ENCODE measurements at places on chromosomes 6 and 20. TPM values are rescaled to one million over a fixed set of nuclear protein-coding genes. Genes with fewer than 3 reads are reported as not detected.

Gene CARMIL1
- total RNA-seq = 0.58 TPM

Gene KHDC1
- total RNA-seq = 3.2 TPM

Gene NFKBIE
- total RNA-seq = 29.1 TPM

Gene TAGAP
- not detected for total RNA-seq

Gene MAK
- not detected for total RNA-seq

Gene C6orf163
- total RNA-seq = 0.35 TPM

Gene SDHAF4
- 7.4 TPM for total RNA-seq

All from myometrial cell (primary cell).